ENCODE measurements at places on chromosomes 2 and 18.

- DNase-seq: no peak
These were observed 5.7 kb downstream of the MCFD2 start for GRCh38 chr2:46909771-46910419.

GRCh38 chr2:101815154-101815553 lies 117.6 kb downstream of the MAP4K4 start:
- no peak for DNase-seq

DNA sequence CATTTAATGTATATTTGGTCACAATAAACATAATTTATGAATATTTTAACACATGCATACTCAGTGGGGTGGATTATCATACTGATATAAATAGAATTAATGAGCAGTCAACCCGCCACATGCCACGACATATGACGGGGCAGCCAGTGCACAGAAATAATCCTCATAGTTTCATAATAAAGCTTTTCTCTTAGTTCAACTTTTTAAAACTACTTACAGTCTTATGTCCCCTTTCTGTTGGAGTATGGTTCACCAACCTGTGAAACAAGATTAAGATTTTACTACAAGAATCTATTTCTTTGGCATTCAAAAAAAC lies 75.6 kb upstream of the ETAA1 start:
- no peak for DNase-seq

- DNase-seq: no peak
These were observed 133.5 kb upstream of the HAAO start for GRCh38 chr2:42925742-42926433.

GRCh38 chr18:78999939-79000338 lies 20.3 kb downstream of the SALL3 start:
- no peak for DNase-seq

DNA sequence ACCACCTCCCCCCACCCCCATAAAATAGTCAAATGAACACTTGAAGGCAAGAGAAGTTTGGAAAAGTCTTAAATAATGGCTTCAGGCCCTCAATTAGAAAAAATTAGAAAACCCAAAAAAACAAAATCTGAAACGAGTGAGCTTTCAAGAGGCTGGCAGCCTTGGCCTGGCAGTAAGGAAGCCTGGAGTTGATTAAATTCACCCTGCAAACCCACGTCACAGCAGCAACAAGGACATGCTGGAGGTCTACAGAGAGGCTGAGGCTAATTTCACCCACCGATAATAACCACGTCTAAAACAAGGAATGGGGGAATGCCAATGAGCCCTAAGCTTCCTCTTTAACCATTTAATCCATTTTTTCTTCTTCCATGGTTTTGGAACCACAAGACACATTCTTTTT lies 122.7 kb upstream of the SMAD7 start:
- DNase-seq: no peak

- DNase-seq: no peak
These were observed 185.8 kb downstream of the FBXO15 start for GRCh38 chr18:73961804-73962203.

GRCh38 chr2:71603851-71604725 lies 150.7 kb downstream of the DYSF start:
- peak; percentile 0 for DNase-seq

DNA sequence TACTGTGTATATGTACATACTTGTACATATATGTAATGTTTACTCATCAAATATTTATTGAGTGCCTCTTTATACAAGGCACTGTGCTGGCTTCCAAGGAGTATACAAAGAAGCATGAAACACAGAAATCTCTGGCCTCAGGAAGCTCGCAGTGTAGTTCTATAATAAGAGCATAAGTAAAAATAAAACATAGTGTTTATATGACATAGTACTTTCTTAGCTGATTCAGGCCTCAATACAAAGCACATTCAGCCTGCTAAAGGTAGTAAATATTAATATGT lies 13.9 kb downstream of the STAMBP start:
- DNase-seq: no peak

DNA sequence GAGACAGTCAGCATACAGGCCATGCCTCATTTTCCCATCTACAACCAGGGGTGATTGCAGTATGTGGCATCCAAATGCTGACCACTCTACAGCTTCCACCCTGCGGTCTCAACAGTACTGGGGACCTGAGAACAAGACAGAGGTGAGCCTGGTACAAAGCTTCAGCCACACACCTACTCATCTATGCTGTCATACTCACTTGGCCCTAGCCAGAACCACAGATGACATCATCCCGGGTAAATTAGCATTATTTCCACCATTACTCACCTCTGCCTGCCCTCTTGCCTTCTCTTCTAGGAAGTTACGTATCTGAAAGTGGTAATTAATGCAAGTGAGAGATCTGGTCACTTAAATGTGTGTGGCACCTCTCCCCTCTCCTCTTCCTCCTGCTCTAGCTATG lies 208.2 kb upstream of the ARL4C start:
- no peak for DNase-seq

DNA sequence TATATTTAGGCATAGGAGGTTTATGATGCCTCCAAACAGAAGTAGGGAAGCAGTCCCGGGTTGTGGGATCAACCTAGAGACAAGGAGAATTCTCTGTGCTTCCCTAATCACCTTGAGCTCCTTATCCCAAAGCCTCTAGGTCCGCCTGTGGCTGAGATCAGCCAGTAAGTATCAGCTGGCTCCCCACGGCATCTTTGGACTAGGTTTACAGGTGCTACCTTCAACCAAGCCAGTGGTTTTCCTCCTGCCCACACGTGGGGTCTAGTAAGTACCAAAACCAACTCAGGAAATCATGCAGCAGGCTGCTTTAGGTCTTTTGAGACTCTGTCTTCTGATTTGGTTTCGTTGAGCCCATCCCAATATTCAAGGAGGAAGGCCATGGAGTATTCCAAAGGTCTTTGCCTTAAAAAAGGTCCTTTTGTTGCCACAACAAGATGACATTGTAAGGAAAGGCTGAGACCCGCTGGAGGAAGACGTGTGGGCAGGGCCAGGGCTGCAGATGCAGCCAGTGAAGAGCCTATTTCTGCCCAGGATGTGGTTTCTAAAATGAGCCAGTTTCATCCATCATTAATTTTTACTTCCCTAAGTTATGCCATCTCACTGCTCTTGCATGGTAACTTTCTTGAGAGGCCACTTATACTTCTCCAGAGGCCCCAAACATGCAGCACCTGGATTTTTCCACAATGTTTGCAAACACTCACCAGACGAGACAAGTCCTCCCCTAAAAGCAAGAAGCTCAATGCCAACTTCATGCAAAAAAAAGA lies 248.7 kb downstream of the RNF152 start:
- no peak for DNase-seq

- no peak for DNase-seq
These were observed 370 bp downstream of the KLHL29 start for GRCh38 chr2:23385351-23385747.

- DNase-seq: no peak
These were observed 545 bp upstream of the CDCA7 start for GRCh38 chr2:173354073-173354581.

GRCh38 chr2:199470361-199470671 lies 12.6 kb upstream of the SATB2 start:
- no peak for DNase-seq

All from activated gamma-delta T cell treated with Interleukin-2 at 50 U/mL for 16 hours (primary cell).